ENCODE measurements at places on chromosomes 7 and 10.

- no peak for DNase-seq
Observed at GRCh38 chr7:132061937-132062336, 505.5 kb upstream of the PODXL start.

- no peak for DNase-seq
Observed at GRCh38 chr10:49207113-49207512, 18.9 kb upstream of the TMEM273 start.

GRCh38 chr10:1369665-1370064, 313.5 kb downstream of the WDR37 start:
- DNase-seq = no peak

- no peak for DNase-seq
Observed at GRCh38 chr7:1918881-1919525, 248.9 kb downstream of the ELFN1 start.

GRCh38 chr10:32207544-32207943, 139.4 kb downstream of the EPC1 start:
- DNase-seq = no peak

DNA sequence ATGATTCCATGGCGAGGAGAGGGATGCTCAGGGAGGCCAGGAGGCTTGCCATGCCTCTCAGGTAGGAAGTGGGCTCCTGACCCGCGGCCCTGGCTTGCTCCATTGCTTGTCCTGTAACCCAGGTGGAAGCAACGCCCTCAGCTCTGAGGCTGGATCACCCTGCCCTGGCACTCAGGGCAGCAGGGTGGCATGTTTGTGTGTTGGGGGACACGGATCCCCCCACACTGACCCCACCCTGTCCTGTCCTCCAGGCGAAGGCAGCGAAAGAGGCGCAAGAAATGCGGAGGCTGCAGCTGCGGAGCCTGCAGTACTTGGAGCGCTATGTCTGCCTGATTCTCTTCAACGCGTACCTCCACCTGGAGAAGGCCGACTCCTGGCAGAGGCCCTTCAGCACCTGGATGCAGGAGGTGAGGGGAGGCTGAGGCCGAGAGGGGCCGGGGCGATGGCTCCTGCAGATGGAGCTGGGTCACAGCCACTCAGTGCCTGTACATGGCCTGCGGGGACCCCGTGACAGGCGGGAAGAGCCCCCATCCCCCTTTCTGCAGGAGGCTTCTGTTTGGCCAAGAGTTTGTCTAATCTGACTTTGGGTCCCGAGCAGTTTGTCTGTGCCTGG, 38.3 kb downstream of the PRF1 start:
- peak; percentile 6 for DNase-seq

GRCh38 chr7:1700086-1700485, 30.0 kb downstream of the ELFN1 start:
- no peak for DNase-seq

Measured in osteoblast (primary cell).